ENCODE measurements at places on chromosomes 12 and 14.

DNA sequence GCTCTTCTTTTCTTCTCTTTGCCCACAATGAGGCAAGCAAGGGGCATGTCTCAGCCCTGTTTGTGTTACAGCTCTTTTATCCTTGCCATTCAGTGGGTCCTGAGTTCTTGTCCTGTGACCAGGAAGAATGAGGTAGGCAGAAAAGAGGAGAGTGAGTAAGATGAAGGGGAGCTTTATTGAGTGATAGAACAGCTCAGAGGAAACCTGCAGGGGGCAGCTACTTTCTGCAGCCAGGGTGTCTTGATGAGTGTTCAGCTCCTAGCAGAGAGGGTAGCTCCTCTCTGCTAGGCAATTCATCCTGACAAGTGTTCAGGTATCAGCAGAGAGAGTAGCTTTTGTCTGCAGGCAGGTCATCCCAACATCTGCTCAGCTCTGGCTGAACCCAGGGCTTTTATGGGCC lies 41.0 kb downstream of the HSD17B6 start:
- no peak for DNase-seq

GRCh38 chr14:28116716-28117115 lies 649.9 kb upstream of the FOXG1 start:
- DNase-seq: no peak

- no peak for DNase-seq
These were observed 88.0 kb downstream of the OSBPL8 start for GRCh38 chr12:76471579-76471978.

GRCh38 chr14:62077676-62078261 lies 315.5 kb downstream of the SNAPC1 start:
- no peak for DNase-seq

DNA sequence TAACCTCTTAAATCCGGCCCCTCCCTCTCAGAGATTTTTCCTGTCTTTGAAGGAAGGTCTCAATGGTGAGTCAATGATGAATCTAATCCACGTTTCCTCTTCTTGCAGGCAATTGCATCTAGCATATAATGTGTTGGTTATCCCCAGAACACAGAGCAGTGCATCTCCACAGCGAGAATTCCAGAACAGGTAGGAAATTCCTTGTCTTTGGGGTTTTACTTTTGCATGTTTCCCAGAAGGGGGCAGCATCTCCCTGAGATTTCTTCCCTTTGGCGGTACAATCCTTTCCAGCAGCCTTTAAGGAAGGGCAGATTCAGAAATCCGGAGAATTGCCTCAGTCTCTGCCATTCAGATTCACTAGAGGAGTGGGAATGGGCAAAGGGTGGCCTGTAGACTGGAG lies 128.0 kb downstream of the KCNA5 start:
- DNase-seq: peak; percentile 59

DNA sequence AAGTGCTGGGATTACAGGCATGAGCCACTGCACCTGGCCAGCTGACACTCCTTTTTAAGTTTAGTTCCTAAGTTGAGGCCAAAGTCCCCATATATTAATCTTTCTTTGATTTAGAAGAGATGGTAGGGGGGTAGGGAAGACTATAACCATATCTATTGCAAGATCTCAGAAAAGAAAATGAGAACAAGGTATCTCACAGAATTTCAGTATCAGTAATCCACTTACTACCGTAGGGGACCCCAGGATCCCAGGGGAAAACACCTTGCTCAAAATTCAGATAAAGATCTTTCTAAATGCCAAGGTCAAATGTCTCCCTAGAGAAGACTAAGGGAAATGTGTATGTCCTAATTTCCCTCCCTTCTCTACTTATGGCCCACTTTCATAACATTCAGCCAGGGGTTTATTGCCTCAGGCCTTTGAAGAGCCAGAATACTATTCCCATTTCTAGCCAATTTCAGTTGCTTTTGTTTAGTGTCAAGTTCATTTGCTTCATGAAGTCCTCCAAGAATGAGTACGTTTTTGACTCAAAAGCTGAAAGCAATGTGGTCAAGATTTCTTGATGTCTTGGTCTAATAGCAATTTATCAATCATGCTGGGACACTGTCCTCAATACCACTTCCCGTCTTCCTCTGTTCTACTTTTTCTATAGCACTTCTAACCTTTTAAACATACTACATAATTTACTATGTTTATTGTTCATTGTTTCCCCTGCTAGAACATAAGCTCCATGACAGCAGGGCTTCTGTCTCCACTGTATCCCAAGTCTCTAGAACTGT lies 86.3 kb downstream of the DCAF5 start:
- no peak for DNase-seq

DNA sequence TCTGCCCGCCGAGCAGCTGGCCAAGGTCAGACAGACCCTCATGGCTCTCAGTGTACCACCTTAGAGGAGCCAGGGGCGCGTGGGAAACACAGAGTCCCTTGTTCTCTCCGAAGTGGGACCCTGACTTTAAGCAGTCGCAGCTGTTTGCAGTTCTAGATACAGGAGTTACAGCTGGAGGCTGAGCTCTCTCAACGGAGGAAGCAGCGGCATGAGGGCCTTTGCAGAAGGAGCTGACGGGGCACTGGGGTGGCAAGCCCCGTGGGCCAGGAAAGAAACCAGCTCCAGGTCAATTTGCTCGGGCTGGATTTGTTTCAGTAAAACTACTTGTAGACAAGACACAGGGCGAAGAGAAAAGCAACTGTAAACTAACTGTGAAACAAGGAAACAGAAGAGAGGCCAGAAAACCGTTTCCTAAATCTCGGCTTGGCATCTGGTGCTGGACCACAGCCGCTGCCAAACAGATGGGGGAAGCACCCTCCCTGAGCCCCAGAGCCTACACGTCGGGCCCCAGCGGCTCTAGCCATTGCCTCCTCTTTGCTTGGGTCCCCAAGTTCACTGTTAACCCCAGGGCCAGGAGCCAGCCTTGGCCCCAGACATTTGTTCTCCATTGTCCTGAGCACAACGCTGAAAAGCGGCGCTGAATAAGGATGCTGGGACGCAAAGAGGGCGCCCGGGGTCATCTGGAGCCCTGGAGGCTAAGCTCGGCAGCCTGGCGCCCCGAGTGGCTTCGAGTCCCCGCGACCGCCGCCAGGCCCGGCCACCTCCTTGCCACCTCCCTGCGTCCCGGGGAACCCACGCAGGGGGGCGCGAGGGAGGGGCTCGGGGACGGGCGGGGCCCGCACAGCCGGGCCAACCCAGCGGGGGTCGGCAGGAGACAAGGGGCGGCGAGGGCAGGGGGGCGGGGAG lies 914 bp upstream of the PACS2 start:
- no peak for DNase-seq

- no peak for DNase-seq
These were observed 112.2 kb upstream of the DIO3 start for GRCh38 chr14:101449114-101449513.

- DNase-seq: peak; percentile 91
These were observed 20.9 kb upstream of the GPRC5A start for GRCh38 chr12:12870465-12870864.

DNA sequence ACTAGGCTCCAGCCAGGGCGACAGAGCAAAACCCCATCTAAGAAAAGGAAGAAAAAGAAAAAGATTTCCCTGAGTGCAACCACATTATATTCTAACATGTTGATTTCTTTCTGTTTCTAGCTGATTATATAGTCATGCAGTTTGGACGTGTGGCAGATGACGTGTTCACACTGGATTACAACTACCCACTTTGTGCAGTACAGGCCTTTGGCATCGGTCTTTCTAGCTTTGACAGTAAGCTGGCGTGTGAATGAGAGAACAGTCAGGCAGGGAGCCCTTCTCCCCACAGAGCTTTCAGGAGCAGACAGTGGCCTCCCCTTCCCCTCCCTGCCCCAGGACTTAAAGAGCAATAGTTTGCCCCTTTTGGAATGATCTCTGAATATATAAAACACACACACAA lies 20.0 kb upstream of the TEAD4 start:
- no peak for DNase-seq

- no peak for DNase-seq
These were observed 13.1 kb downstream of the COPZ1 start for GRCh38 chr12:54337854-54338650.

- DNase-seq: no peak
These were observed 67.8 kb upstream of the PLEKHG3 start for GRCh38 chr14:64636208-64636979.

DNA sequence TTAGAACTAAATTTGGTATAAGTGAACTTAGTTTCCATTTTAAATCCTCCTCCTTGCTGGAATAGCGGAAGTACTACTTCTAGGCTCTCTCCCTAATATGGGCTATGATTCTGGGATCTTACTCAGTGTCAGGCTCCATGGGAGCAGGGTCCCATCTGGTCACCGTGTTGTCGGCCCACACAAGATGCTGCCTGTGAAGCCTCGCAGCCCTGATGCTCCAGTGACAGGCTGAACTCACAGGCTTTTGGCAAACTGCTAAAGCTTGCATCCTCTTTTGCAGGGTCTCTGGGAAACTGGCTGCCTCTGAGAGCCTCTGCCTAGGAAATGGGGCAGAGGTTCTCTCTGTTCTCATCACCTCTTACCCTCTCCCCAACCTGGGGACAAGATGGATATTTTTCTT lies 88.4 kb downstream of the RPAP3 start:
- DNase-seq: no peak

- DNase-seq: no peak
These were observed 13.4 kb upstream of the DRAM1 start for GRCh38 chr12:101863981-101864380.

- no peak for DNase-seq
These were observed 56.8 kb downstream of the LRFN5 start for GRCh38 chr14:41663473-41663850.

- DNase-seq: no peak
These were observed 1.3 kb downstream of the FGD6 start for GRCh38 chr12:95215949-95216348.

DNA sequence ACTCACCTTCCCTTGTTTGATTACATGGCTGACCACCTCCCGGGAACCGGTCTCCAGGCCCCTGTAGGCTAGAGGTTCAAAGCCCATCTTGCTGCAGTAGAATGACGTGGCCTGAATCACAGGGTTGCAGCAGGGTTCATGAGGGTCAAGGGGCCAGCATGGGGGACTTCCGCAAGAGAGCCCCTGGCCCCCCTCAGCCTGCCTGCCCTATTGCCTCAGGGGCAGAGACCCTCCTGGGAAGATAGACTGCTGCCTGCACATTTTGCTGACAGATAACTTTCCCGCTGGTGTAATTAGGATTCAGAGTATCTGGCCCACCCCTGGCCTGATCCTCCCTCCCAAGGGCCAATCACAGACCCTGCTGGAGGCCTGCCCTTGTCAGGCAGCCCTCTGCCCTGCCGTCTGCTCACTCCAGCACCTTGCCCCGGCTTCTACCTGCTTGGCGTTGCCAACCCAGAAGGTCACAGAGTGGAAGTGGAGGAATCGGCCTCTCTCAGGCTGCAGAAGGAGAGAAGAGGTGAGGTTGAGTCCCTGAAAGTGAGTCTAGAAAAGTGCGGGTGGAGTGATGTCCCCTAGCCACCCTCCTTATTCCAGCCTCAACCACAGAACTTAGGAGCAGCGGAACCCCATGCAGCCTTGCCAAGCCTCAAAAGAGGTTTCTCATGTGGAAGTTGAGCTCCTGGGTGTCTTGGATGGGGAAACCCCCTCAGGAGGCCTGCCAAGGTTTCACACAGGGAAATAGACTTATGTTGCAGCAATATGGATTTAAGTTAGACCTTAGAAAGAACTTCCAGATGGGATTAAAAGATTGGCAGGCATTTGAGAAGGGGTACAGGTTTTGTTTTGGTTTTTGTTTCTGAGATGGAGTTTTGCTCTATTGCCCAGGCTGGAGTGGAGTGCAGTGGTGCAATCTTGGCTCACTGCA lies 1.1 kb downstream of the HPD start:
- DNase-seq: no peak

DNA sequence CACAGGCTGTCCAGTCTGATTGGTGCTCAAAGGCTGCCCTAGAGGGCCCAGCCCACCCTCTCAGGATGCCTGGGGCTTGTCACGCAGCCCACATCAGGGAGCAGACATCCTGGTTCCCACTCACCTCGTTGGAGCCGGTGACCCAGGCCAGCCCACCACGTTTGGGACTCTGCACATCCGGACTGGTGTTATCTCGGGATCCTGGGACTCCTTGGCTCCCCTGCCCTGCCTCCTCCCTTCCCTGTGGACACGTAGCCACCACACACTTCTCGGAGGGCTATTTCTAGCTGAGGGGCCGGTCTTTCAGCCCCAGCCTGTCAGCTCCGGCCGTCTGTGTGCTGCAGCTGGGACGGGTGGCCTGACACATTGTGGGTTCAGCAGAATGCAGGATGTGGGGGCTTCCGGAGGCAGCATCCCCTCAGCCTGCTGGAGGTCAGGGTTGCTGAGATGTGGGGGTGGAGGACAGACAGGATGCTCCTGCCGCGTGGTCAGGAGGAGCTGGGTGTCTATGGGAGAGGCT lies 12.8 kb upstream of the FGF23 start:
- DNase-seq: no peak

- DNase-seq: no peak
These were observed 11.2 kb downstream of the PDE6H start for GRCh38 chr12:14984036-14984435.

GRCh38 chr14:24712909-24713308 lies 78.9 kb upstream of the GZMB start:
- no peak for DNase-seq

GRCh38 chr14:81401420-81402122 lies 1.4 kb upstream of the STON2 start:
- peak; percentile 75 for DNase-seq

DNA sequence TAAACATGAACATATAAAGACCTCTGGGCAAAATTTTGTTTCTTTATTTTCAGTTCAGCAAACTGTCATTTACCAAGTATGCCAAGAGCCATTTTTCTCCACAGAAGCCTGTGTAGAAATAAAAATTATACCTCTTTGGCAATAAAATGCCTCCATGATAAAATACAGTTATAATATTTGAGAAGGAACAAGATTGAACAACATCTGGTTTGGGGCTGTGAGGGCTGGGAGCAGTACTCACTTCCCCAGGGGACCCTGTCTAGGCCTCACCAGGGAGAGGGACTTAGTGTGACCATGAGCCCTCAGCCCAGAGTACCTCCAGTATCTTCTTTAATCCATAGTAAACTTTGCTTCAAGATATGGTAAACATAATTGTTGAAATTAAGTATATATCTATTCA lies 65.1 kb downstream of the DAAM1 start:
- no peak for DNase-seq

- peak; percentile 6 for DNase-seq
These were observed 42.4 kb upstream of the SGPP1 start for GRCh38 chr14:63770187-63770807.

- peak; percentile 18 for DNase-seq
These were observed 127.3 kb downstream of the RFLNA start for GRCh38 chr12:124422142-124422569.

All from RCC 7860 (cell line).